Right ventricle myocardium inferior (tissue), 1 donor: ENCODE measurements at places on chromosomes 11 and 22. TPM values are rescaled to one million over a fixed set of nuclear protein-coding genes. Genes with fewer than 3 reads are reported as not detected.

Gene RAC2
- total RNA-seq = 6.9 TPM

DNA sequence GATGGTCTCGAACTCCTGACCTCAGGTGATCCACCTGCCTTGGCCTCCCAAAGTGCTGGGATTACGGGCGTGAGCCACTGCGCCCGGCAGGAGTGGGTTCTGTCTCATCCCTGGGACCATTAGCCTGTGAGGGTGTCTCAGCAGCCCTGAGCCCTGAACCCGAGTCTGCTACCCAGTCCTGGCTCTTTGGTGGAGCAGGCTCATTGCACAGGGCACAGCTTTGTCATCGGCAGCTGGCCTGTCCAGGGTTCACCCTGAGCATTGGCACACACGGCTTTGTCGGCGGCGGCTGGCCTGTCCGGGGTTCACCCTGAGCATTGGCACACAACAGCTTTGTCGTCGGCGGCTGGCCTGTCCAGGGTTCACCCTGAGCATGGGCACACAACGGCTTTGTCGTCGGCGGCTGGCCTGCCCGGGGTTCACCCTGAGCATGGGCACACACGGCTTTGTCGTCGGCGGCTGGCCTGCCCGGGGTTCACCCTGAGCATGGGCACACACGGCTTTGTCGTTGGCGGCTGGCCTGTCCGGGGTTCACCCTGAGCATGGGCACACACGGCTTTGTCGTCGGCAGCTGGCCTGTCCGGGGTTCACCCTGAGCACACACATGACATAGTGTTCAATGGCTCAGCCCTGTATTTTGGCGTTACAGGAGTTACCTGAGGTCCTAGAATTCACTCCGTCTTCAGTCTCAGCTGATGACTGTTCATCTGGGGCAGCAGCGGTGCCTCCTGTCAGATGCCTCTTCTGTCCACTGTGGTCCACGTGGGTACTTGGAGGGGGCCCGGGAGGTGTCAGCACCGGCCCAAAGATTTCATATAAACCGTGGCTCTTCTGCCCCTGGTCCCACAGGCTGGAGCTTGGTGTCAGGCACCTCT is 1082.5 kb downstream of the BRD1 start:
- no peak for DNase-seq

DNA sequence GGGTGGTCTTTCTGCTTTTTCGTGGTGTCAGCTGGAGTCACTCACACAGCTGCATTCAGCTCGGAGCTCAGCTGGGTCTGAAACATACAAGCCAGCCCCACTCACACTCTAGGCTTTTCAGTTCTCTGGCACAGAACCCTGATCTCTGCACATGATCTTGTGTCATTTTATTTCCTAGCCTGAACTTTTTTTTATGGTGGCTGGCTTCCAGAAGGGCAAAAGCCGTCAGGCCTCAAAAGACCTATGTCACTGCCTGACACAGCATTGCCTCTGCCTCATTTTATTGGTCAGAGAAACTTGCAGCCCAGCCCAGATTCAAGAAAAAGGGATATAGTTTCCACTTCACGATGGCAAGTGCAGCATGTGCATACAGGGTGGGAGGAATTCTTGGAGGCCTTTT is 117.8 kb downstream of the NTM start:
- DNase-seq = no peak

DNA sequence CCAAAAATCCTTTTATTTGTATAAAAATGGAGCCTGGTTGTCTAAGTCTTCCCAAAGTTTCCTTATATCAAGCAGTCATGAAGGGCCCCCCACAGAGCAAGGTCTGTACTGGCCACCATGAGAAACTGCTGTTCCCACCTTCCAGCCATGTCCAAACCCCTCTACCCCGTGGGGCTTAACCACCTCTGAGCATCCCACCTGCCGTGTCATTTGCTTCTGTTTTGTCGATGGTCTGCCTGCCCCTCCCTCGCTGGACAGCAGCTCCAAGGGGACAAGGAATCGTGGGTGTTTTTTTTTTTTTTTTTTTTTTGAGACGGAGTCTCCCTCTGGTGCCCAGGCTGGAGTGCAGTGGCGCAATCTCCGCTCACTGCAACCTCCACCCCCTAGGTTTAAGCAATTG is 11.1 kb upstream of the ANO1 start:
- no peak for DNase-seq

DNA sequence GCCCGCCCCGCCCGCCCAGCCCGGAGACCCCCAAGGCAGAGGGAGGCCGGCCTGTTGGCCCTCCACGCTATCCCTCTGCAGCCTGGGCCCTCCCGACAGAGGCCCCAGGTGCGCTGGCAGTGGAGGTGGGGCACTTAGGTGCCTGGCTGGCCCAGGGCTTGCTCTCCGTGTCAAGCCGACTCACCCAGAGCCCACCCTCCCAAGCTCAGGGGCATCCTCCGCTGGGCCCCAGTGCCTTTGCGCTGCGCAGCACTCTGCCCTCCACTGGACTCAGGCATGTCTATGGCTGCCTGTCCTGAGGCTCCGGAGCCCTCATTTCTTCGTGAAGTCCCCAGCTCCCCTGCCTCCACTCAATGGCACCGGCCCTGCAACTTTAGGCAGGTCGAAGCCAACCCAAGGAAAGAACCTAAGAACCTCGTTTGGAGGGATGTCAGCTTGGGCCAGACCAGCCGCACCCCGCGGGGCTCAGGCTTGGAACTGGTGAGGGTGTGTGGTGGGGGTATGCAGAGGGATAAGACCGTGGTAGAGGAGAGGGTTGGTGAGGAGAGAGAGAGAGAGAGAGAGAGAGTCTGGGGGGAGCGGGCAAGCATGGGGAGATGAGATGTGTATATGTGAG is 6.1 kb downstream of the SMIM45 start:
- no peak for DNase-seq

GRCh38 chr22:17085277-17086181 is 729 bp downstream of the IL17RA start:
- peak; percentile 77 for DNase-seq

DNA sequence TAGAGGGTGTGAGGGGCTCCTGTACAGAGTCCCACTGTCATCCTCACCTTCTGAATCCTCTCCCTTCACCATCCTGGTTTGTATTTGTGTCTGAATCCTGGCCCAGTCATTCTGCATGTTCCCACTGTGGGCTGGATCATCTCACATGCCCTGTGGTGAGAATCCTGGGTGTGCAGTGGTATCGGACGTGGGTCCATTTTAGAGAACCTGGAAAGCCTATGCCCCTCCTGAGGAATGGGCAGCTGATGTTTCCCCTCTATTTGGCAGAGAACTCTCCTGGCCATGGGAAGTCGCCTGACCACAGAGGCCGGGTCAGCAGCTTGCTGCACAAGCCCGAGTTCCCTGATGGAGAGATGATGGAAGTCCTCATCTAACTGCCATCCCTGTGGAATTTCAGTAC is 102.3 kb downstream of the AMOTL1 start:
- no peak for DNase-seq

- DNase-seq = no peak
These were observed 2.3 kb downstream of the YPEL4 start for GRCh38 chr11:57647372-57647771.

DNA sequence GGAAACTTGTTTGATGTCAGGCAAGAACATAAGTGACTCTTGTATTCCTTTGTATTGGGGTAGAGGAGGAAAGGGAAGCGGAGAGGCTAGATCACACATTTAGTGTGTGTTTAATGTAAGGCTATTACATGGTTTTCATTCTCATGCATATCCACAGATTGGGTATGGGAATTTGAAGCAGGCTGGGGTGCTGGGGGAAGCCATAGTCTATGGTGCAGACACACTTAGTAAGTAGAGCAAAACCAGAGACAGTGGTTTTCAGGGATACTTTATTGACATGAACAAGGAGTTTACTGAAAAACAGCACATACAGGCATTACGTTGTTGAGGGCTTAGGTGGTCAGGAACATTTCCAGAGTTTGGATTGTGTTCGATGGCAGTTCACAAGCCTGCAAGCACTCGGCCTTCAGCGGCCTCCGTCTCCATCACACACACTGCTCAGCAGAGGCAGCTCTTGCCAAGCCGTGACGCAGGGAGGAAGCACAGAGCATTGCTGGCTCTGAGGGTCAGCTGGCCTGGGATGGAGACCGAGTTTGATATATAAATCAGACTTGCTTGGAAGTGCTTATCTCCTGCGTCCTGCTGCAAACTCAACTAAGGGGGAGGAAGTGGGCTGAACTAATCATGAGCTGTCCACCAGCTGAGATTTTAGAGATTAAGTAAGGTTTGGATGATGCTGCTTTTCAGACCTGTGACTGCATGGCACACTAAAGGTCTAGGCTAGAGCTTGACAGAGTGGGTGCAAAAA is 25.3 kb downstream of the SCN3B start:
- DNase-seq = peak; percentile 85

- DNase-seq = no peak
These were observed 23.0 kb upstream of the TMEM45B start for GRCh38 chr11:129792663-129793062.

DNA sequence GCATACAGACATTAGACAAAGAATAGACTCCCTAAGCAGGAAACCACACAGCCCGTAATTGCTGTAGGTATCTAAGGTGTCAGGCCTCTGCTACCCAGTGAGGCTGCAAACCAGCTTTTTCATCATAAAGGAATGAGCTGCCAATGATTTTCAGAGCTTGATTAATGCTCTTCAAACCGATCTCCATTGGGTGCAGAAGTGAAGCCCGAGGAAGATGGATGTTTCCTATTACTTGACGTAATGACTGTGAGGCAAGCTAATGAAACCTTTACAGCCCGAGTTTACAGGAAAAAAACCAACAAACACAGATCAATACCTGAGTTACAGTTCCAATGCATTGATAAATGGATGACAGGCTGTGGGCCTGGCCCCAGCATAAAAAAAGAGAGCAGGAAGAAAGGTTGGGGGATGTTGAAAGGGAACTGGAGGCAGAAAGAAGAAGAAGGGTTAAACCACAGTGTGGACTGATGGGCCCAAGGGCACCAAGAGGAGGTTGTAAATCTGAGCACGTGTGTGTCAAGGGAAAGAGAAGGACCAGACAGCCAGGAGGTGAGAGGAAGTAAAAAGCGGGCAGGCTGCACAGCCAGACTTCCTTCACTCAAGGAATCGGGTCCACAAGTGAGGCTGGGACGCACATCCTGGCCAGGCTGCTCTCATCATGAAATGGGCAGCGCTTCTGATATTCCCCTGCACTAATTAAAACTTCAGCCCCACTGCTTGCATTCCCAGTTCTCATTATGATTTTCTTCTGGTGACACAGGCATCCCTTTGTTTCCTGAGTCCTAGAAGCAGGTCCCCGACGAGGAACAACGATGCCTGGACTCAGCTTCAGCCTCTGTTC is 70.6 kb upstream of the NTM start:
- no peak for DNase-seq

- no peak for DNase-seq
These were observed 64.6 kb downstream of the CLPB start for GRCh38 chr11:72369743-72370142.
